ENCODE measurements at places on chromosomes 5 and 9. TPM values are rescaled to one million over a fixed set of nuclear protein-coding genes. Genes with fewer than 3 reads are reported as not detected.

GRCh38 chr5:146007270-146007669 lies 70.9 kb downstream of the SH3RF2 start:
- DNase-seq: no peak

GRCh38 chr9:83199240-83199639 lies 136.3 kb upstream of the RASEF start:
- no peak for DNase-seq

Gene XPA
- 24.9 TPM for total RNA-seq

Gene OR1J2
- total RNA-seq: not detected

Gene HTR4
- not detected for total RNA-seq

GRCh38 chr5:62948301-62948700 lies 369.7 kb downstream of the LRRC70 start:
- DNase-seq: no peak

GRCh38 chr9:374736-375135 lies 160.1 kb downstream of the DOCK8 start:
- DNase-seq: no peak

DNA sequence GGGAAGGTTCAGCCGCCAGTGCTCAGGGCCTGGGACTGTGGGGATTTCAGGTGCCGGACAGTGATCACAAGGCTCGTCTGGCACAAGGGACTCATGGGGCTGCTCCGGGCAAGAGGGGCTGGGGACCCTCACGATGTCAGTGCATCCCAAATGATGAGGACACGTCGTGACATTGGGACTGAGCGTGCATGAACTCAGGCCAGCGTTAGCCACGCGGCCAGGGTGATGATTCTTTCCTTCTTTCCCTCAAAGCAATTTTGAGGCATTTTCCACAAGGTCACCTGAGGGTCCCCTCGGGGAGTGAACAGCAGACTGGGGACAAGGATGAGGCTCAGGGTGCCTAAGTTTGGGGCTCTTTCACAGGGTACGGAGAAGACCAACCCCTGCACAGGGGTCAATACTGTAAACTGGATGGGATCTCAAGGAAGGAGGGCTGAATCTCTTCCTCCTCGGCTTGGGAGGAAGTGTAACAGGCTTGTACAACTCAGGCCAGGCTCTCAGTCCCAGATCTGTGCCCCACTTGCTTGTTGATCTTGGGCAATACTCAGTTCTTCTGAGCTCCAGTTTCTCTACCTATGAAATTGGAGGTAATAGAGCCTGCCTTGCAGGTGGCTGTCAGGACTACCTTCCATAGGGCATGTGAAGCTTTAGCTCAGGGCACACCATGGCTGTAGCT lies 78.5 kb downstream of the PRRT1B start:
- no peak for DNase-seq

Gene TCOF1
- 38.7 TPM for total RNA-seq

Gene SPAAR
- not detected for total RNA-seq

Gene EIF4E1B
- not detected for total RNA-seq

DNA sequence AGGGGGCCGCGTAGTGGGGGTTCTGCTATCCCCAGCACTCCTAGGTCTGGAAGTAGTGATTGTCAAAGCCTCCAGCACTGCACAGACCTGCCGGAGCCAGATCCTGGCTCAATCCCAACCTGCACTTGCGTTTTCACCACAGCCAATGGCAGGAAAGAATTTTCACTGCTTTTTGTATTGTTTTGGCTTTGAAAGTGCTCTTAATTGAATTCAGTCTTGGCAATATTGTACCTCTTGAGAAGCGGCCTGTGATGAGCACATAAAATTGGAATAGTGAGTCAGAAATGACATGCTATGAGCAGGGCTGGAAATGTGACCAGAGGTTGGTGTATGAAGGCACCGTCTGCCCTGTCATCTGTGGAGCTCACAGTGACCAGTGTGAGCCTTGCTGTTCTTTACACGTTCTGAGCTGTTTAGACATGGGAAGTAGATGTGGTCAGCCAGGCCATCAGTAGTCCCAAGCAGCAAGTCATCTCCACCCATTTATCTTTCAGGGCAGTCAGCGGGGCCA lies 41.5 kb downstream of the SECISBP2 start:
- DNase-seq: no peak
